ENCODE measurements at places on chromosomes 1 and 21.

- DNase-seq: no peak
These were observed 479.4 kb downstream of the OMA1 start for GRCh38 chr1:58067082-58067481.

DNA sequence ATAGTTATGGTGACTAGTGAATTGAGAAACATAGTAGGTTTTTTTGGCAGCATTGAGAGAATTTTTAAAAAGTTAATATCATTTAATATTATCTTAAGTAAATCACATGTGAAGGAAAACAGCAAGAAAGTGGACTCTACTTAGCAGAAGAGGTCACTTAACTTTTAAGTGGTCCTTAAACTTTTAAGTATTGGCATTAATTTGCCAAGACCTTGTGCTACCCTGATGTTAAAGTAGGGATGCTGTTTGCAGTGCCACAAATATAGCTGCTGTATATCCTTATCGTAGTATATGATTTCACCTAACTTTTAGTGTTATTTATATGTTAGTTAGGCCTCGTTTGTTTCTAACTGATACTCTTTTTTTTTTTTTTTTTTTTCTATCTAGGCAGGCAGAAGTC lies 40.2 kb downstream of the SMG7 start:
- DNase-seq: no peak

GRCh38 chr1:17791055-17791390 lies 35.9 kb downstream of the ACTL8 start:
- DNase-seq: no peak

- DNase-seq: no peak
These were observed 283.1 kb downstream of the PLPP3 start for GRCh38 chr1:56295949-56296929.

DNA sequence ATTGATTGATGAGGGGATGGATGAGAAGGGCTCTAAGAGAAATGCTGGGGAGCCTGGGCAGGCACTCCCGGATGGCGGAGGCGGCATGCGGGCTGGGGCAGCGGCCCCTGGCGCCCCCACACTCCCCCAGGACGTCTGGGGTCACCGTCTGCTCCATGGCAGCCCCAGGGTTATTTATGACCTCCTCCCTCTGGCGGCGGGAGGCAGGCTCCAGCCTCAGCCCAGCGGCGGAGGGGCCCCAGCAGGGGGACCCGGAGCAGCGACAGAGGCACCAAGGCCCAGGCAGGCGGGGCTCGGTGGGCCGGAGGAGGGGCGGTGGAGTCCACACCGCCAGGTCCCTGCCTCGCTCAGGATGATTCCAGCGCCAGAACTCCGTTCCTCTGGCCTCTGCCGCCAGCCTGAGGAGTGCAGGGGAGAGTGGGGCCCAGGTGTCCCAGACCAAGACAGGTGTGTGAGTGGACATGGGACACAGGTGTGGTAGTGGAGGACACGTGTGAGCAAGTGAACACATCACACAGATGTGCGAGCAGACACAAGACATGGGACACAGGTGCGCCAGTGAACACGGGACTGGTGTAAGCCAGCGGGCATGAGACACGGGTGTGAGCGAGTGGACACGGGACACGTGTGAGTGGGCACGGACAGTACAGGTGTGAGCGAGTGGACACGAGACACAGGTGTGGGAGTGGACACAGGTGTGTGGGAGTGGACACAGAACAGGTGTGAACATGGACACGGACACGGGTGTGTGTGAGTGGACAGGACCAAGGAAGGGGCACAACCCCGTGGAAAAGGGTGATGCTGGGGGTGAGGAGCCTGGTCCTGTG lies 2.5 kb upstream of the SAMD11 start:
- peak; percentile 66 for DNase-seq

DNA sequence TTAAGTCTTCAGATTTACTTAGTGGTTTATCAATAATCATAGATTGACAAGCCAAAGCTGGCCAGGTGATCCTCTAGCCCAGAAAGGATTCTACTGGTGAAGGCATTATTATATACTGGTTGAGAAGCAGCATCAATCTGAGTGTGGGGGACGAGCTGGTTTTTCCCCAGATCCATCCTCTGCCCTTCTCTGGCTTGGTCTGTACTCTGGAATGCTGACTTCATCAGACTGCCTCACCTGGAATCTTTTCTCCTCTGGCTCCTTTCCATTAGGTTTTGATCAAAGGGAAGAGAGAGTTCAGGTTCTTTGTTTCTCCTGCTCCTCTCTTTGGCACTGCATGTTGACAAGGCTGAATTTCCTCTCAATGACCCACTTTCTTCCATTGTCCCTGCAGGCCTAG lies 93.9 kb downstream of the KCTD3 start:
- no peak for DNase-seq

- DNase-seq: peak; percentile 75
These were observed 74.7 kb downstream of the NTPCR start for GRCh38 chr1:233025157-233025556.

DNA sequence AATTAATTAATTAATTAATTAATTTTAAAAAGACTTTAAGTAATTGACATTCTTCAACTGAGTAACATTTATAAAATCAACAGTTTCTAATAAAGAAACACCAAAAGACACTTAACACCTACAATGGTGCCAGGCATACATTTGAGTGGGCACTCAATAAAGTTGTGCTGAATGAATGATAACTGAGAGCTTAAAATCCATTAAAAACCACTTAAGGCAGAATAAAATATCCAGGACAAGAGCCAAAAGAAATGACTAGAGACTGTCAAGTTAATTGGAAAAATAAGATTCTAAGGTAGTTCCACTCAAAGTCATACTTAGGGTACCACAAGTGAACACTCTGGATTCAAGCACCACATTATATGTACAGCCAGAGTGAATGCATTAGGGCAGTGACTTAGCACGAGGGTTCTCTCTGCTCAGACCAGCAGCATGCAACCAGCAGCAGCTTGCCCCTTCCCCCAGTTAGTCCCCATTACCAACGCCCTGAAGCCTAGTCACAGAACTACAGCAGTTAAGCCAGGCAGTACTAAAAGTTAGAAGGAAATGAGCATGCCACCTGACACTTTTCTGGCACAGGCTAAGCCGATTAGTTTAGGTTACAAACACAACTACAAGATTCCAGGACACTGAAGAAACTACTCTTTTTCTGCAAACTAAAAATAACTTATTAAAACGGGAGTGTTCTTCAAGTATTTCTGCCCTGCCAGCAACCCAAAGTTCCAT lies 46.5 kb downstream of the LUZP1 start:
- peak; percentile 22 for DNase-seq

DNA sequence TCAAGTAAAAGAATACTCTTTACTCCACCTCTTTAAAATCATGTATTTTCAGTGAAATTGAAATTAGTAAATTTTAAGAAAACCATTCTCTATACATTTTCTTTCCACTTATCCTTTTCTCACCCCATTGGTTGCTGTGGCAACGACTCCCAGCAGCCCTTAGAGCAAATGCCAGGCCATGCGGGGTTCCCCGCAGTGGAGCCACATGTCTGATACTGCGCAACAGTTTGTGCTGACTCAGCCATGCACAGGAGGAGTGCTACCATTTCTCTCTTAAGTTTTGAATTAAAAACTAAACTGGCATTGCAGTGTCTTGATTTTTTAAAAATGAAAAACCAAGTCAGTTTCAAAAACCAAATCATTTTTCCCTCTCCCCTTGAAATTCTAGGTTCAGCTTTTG lies 214.1 kb upstream of the L1TD1 start:
- DNase-seq: no peak

GRCh38 chr21:24223624-24224023 lies 1383.7 kb downstream of the MRPL39 start:
- no peak for DNase-seq

GRCh38 chr1:184626076-184627006 lies 128.3 kb downstream of the EDEM3 start:
- no peak for DNase-seq

- peak; percentile 70 for DNase-seq
These were observed 2.4 kb downstream of the NTPCR start for GRCh38 chr1:232952514-232953499.

DNA sequence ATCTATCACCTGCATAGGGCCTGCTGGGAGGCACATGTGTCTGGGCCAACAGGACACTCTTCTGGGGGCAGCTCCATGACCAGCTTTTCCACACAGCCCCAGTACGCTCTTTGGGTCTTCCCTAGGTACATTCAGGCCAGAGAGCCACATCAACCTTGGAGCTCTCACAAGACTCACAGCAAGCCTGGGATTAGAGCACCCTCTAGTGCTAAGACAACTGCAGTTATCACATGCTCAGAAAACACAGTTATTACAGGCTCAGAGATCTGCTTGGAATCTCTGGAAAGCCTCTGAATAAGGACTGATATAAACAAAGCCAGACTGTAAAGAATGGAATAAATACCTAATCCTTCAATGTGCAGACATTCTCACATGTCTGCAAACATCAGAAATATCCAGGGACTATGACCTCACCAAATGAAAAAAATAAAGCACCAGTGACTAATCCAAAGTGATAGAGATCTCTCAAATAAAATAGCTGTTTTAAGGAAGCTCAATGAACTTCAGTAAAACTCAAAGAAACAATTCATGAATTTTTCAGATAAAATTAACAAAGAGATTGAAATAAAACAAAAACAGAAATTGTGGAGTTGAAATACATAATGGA lies 563.9 kb upstream of the NR5A2 start:
- peak; percentile 79 for DNase-seq

- no peak for DNase-seq
These were observed 1.9 kb downstream of the EFNA3 start for GRCh38 chr1:155080312-155081228.

DNA sequence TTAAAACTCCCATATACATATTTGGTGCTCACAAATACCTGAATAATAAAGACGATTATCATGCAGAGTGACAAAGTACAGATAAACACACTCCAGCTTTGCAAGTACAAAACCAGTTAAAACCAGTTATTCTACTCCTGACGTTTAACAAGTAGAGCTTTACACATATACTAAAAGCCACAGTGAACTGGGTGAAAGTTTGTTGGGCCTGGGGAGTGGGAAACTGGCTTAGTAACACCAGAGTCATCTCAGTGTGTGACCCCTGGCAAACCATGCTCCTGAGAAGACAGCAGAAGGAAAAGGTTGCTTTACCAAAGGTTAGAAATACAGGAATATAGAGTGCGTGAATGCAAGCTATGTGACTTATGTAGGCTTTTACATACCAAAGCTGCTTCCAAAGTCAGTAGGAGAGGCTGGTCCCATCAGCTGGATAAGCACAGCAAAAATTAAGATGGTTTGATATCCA lies 148.1 kb downstream of the NRIP1 start:
- peak; percentile 67 for DNase-seq

GRCh38 chr1:53070621-53071020 lies 8.6 kb downstream of the PODN start:
- no peak for DNase-seq

DNA sequence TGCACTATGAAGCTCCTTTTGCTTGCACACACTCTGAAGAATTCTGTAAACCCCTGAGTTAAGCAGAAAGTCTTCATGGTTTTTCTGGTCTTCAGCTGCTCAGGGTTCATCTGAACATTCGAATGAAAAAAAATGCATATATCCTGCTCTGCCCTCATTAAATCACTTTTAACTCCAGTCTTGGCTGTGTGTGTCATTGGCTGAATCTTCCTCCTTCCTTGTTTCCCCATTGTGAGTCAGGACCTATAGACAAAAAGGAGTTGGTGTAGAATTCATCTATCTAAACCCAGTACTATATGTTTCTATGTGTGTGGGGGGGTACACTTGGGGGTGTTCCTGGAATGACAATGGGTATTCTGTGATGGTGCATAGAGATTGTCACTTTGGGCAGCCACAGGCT lies 6.6 kb upstream of the SPRR1B start:
- DNase-seq: no peak

DNA sequence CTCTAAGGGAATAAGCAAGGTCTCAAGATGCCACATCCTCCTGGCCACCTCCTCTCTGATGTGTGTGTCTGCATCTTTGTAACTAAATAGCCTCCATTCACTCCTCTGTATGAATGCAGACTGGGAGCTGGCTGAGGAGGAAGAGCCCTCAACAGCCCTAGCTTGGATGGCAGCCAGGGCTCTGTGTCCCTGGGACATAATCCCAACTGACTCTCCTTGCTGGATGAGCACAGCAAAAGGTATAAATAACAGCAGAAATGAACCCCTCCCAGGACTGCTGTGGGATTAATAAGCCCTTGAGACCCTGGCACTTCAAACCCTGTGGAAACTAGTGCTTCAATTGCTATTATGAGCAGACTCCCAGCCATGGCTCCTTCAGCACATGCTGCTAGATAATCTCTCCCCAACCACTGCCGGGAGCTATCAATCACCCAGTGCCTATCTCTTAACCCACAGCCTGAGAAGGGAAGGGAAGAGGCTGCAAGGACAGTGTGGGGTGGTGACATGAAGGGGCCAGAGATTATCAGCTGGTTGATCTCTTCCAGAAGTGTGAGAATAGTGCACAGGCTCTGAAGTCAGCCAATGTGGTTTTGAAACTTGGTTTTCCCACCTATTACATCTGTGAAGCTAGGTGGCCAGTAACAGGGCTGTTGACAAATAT lies 152.2 kb downstream of the TNR start:
- DNase-seq: no peak

DNA sequence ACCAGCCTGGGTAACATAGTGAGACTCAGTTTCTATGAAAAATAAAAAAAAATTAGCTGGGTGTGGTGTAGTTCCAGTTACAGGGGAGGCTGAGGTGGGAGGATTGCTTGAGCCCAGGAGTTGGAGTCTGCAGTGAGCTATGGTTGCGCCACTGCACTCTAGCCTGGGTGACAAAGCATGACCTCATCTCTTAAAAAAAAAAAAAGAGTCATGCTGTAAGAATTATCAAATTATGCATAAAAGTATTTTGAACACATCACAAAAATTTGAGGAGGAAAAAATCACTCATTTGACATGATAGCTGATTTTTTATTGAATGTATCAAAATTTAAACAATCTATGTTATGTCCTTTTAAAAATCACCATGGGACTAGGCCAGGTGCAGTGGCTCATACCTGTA lies 17.8 kb downstream of the CCDC30 start:
- no peak for DNase-seq

DNA sequence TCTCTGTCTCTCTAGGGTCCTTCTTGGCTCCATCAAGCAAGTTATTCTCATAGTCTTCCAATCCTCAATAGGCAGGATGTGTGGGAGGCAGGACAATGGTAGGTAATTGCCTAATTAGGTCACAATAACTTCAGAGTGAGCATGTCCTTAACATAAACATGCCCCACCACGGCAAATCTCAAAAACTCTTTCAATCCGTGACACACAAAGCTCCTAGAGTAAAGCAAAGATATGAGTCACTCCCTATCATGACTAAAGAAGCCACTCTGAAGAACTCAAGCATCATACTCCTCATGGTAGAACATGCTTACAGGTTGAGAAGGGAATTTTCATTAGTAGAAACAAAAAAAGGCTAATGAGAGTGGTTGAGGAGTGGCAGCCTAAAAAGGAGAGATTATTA lies 4.9 kb downstream of the HAO2 start:
- peak; percentile 56 for DNase-seq

DNA sequence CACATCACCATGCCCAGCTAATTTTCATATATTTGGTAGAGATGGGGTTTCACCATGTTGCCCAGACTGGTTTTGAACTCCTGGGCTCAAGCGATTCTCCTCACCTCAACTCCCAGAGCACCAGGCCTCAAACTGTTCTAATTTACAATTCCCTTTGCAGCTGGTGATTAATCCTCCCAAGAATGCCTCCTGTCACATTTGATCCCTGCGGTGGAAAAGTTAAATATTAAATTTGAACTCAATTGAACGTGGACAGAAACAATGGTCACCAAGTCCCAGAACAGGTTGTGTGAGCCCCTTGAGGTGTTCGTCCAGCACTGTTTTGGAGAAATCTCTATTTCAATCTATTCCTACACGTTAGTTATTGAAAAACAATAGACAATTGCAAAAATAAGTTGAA lies 2.0 kb upstream of the ANKRD35 start:
- peak; percentile 76 for DNase-seq
